ENCODE measurements at places on chromosomes 1 and 21.

GRCh38 chr1:94654031-94654430, 112.5 kb upstream of the F3 start:
- DNase-seq, result no peak

DNA sequence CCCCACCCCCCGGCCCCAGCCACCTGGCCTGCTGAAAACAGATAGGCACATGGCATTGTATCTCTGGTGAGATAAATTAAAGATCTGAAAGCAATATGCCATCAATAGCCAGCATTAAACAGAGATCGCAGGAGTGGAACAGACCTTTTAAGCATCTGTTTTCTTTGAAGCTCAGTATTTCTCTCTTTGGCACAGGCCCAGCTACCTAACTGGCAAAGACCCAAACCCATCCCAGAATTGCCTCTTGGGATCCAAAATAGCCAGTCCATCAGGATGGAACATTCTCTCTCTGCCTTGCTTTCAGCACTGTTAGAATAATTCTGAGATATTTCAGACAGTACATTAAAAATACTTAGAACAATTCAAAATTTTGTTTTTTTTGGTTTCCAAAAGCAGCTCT, 46.0 kb downstream of the KCNJ6 start:
- DNase-seq, result no peak

DNA sequence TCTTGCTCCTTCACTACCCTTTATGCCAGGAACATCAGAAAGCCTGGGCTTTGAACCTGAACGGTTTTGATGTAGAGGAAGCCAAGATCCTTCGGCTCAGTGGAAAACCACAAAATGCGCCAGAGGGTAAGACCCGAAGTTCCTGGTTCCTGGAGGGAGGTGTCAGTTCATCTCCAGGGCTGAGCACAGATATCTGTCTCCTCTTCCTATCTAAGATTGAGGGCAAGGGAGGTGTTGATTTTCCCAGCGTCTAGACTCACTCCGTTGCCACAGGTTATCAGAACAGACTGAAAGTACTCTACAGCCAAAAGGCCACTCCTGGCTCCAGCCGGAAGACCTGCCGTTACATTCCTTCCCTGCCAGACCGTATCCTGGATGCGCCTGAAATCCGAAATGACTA, 915 bp downstream of the CDC20 start:
- no peak for DNase-seq

DNA sequence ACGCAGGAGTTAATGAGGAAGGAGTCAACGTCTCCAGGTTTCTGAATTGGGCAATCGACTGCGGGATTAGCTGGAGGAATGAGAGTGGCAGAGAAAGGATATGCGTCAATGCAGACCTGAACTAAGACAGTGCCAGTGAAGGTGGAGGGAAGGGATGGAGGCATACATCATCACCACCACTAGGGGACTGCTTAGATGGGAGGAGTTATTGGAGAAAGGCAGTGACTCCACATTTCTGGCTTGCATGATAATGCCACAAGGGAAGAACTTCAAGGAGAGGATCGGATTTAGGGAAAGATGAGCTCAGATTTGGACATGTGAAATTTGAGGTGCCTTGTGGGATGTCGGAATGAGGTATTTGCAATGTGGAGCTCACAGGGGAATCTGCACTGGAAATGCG, 17.5 kb downstream of the VASH2 start:
- DNase-seq, result no peak

DNA sequence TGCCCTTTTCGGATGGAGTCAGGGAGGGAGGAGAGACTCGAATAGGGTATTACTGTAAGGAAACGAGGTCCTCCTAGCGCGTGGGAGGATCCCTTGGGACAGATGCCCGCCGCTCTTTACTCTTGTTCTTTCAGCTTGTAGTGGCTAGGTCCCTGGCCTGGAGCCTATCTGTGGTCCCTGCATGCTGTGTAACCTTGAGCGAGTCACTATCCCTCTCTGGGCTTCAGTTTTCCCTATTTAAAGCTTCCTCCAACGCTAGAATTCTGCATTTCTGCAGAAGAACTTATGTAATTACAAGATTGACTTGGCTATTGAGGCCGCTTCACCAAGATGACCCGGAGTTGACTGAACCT, 744 bp downstream of the MIER1 start:
- DNase-seq, result no peak

DNA sequence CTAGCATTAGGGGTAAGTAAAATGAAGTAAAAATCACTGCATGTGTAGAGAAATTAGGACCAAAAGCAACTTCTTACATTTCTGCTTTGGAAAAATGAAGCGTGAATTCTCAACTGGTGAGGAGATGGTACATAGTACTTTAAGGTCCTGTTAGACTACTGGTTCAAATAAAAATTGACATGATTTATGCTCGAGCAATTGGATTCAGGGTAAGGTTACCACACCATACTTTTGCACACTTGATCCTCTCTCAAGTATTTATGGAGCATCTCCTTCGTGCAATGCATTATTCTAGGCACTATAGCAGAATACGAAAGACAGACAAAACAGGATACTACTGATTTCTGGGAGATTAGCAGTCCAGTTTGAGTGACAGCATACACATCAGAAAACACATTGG, 66.2 kb downstream of the BRINP2 start:
- no peak for DNase-seq

DNA sequence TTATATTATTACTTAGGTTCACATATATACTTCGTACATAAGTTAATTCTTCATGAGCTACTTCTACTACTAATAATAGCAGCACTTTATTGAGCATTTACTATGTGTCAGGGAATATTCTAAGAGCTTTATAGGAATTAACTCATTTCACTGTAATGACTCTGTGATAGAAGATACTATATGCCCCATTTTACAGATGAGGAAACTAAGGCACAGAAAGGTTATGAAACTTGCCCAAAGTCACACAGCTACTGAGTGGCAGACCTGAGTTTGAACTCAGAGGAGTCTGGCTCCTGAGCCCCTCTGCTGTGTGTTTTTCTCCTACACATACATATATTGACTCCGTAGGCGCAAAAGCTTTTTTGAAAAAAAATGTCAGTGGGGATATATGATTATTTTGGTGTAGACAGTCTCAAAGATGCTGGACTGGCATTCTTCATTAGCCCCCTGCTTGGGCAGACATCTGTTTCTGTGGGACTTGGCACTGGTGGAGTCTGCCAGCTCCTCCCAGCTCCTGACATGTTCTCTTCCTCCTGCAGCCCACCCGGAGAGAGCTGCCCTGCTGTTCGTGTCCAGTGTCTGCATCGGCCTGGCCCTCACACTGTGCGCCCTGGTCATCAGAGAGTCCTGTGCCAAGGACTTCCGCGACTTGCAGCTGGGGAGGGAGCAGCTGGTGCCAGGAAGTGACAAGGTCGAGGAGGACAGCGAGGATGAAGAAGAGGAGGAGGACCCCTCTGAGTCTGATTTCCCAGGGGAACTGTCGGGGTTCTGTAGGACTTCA, 70.9 kb downstream of the TCP10L start:
- no peak for DNase-seq

GRCh38 chr21:46351476-46352163, 27.7 kb downstream of the PCNT start:
- DNase-seq, result no peak

DNA sequence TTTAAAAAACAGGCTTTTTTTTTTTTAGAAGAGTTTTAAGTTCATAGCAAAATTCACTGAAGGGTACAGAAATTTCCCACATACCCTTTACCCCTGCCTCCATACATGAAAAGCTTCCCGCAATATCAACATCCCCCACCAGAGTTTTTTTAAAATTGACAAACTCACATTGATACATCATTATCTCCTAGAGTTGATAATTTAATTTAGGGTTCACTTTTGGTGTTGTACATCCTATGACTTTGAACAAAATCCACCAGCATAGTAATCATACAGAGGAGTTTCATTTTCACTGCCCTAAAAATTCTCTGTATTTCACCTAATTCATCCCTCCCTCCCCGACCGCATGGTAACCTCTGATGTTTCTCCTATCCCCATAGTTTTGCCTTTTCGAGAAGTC, 53.6 kb upstream of the KCNK2 start:
- DNase-seq, result no peak

DNA sequence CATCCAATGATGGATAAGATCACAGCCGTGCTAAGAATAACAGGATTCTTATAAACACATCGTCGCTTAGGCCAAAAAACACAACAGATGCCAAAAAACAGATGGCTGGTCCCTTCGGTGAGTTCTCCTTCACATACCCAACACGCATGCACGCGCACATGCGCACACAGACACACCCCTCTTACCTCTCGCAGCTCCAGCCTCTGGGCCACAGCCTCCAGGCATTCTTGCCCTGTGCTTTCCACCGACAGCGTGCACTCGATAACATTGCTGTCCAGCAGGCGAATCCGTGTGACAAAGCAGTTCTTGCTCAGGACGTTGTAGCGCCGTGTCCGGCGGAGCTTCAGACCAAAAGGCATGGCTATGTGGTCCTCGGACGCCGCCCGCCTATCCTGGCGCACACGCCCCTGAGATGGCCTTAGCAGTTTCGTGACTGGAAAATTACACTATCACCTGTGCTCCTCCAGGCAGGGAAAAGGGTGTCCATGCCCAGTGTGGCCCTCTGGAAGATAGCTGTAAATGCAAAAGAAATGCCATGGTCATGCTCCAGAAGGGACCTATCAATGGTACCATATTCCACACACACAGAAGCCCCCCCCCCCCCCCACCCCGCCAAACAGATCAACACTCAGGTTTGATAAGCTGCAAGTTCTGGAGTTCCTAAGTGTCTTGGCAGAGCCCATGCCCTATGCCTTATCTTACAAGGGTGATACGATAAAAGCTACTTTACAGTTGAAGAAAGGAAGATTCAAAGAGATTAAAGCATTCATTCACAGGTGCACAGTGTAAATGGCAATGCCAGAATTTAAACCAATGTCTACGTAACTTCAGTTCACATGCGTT, 86.7 kb downstream of the PTPN14 start:
- no peak for DNase-seq

- DNase-seq, result peak; percentile 39
Observed at GRCh38 chr1:243731301-243731891, 118.6 kb downstream of the AKT3 start.

- no peak for DNase-seq
Observed at GRCh38 chr1:87346130-87346814, 17.6 kb downstream of the LMO4 start.

DNA sequence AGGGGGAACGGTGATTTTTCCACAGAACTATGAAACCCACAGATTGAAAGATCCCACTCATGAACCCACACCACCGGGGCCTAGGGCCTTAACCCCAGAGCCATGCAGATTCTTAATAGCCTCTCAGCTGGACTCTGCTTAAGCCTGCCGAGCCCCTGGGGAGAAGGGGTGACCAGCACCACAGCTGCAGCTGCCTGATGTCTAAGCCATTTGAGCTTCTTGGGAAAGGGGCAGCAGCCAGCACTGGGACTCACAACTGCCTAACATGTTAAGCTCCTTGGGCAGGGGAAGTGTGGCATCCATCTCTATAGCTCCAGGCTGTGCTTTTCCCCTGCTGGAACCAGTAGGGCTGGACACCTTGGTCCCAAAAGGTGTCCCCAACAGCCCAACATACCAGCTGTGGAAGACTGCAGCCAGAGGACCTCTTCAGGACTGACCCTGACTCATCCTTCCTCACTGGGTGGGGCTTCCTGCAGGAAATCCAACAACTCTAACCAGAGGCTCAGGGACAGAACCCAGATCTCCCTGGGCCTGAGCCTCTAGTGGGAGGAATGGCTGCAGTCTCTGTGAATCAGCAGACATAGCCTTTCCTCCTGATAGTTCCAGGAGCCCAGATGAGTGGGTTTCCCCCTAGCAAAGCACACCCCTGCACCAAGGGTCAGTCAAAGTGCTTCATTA, 34.6 kb upstream of the FMO3 start:
- no peak for DNase-seq

DNA sequence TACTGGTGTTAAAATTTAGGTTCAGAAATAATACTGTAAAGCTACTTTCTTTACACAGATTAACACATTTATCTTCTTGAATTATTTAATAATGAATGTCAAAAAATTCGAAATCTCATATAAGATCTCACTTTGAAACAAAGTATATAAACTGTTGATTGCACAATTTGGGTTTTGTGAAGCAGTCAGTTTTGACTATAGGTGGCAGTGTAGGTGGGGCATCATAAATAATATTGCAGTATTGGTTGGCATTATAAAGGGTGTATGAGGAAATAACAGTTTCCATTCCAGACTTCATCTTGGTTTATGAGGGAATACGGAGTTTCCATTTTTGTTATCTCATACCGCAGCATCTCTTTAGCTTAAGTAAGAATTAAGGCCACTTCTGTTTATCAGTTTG, 49.9 kb downstream of the SUCO start:
- DNase-seq, result no peak

- no peak for DNase-seq
Observed at GRCh38 chr1:164803366-164803765, 244.4 kb downstream of the PBX1 start.

GRCh38 chr1:162055062-162055461, 14.4 kb upstream of the NOS1AP start:
- DNase-seq, result no peak

DNA sequence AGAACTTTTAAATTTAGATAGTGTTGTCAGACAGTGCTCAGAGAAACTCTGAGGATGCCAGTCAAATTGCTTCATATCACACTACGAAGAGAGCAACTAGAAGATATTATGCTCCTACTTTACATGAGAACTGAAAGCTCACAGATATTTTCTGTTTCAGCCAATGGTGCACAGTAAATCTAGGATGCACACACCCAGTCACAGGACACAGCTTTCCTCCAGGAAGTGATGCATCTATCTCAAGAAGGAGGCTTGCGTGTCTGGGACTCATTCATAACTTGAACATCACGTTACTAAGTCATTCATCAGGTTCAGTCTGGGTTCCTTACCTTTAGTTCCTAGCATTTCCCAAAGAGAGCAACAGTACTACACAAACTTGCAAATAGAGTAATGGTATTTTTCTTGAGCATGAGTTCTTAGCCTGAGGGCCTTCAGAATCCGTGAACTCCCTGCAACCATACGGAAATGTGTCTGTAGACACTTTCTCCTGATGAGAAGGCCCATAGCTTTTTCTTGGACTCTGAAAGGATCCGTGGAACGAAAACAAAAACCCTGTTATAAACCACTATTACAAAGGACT, 12.2 kb downstream of the ZNF697 start:
- DNase-seq, result no peak

DNA sequence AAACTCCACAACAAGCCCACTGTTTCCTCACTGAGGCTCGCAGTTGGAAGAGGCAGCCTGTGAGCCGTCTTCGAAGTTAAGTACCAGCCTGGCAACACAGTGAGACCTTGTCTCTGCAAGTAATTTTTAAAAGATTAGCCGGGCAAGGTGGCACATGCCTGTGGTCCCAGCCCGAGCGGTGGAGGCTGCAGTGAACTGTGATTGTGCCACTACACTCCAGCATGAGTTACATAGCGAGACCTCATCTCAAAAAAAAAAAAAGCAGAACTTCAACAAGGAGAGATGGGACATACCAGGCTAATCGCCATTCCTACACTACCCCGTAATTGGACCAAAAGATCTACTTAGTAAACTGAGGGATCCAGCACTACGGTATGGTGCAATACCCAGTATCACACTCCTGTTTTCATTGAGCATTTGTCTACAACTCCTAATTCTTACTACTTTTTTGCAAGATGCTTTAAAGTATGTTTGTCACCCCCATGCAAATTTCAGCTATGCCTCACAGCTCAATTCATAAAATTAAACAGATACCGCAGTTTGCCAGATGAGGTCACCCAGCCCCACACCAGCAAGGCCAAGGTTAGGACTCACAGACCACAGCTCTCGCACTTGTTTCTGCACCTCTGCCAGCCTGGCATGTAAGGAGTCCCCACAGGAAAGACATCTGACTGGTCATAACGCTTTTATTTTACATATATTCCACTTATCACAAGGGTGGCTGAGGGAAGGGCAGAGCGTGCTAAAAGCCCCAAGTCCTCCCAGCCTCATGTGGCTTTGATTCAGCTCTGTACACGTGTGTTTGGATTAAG, 21.0 kb downstream of the SDE2 start:
- no peak for DNase-seq

GRCh38 chr1:13990939-13991338, 291.0 kb downstream of the PRDM2 start:
- no peak for DNase-seq

Measured in NCI-H2107 (cell line).